ENCODE measurements at places on chromosomes 7 and 10.

DNA sequence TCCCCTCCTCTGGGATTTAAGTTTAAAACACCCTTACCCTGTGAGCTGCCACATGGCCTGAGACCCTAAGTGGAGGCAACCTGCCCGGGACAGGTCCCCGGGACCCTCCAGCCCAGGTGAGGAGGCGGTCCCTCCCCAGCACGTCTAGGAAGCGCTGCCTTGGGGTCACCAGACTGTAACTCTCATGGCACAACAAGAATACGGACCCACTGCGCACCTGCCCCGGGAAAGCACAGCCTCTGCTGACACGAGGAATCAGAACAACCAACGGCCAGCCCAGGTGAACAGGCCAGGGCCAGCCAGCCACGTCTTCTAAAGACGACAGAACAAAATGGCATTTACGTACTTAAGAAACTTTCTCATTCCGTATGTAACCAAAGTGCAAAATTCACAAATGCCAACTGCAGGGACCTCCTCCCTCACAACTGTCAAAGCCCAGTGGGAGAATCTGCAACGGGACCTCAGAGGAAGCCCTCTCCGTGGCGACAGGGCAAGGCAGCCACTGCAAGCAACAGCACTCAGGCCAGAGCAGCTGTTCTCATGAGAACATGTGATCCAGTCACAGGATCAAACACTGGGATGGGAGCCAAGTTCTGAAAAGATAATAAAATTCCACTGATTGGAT lies 208.4 kb downstream of the DIP2C start:
- no peak for DNase-seq

- no peak for DNase-seq
These were observed 115.8 kb upstream of the SEC61G start for GRCh38 chr7:54874804-54875203.

- DNase-seq = peak; percentile 64
These were observed 96.6 kb downstream of the FAM53B start for GRCh38 chr10:124647421-124648130.

GRCh38 chr10:44295644-44296241 lies 89.2 kb downstream of the CXCL12 start:
- no peak for DNase-seq

- no peak for DNase-seq
These were observed 192.3 kb downstream of the REEP3 start for GRCh38 chr10:63713191-63714144.

- DNase-seq = no peak
These were observed 129.6 kb downstream of the NPSR1 start for GRCh38 chr7:34787586-34787985.

GRCh38 chr10:122267849-122268737 lies 3.0 kb upstream of the BTBD16 start:
- peak; percentile 76 for DNase-seq
